ENCODE measurements at places on chromosomes 6 and 20.

- DNase-seq: no peak
Measured at GRCh38 chr20:47781632-47782031, 3.6 kb downstream of the SULF2 start.

- no peak for DNase-seq
Measured at GRCh38 chr20:40930561-40930960, 98.1 kb upstream of the TOP1 start.

DNA sequence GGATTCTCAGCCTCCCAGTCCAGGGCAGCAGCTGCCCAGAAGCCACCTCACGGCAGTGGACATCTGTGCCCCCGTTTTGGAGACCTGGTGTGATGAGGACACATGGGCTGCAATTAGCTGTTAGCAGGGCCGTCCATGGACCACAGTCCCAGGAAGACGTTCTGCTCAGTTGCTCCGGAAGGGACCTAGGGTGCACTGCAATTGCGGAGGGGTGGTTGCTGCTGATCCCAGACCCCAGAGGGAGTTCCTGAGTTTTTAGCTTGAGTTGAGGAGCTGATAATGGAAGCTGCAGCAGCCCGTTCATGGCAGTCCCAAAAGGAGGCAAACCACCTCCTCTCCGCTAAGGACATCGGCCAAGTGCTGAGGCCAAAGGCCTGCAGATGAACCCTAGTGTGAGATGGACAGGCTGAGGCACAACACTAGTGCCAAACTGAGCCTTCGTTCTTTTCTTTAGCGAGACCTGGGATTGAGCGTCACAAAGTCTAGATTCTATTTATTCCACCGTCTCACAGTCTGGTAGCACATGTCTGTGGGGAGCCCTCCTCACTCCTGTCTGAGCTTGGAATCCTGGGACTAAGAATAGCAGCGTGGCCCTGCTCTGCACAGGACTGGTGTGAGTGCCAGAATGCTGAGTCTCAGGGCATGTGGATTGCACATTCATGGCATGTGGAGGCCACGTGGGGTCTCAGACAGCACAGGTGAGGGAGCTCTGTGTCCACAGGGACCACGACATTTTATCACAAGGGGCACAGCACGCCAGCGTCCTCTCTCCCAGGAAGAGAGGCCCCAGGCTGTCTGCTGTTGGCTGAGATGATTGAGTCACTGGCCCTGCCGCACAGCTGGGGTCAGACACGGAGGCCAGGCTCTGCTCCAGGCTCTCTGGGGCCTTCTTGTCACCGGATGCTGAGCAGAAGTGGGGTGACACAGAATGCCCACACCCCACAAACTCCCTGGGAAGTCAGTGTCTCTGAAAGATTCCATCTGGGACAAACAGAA, 113.4 kb downstream of the PSMB1 start:
- DNase-seq: no peak

GRCh38 chr20:9488063-9488462, 26.3 kb upstream of the LAMP5 start:
- no peak for DNase-seq

GRCh38 chr6:107849325-107849724, 25.2 kb upstream of the SCML4 start:
- DNase-seq: no peak

GRCh38 chr6:163427498-163428254, 13.2 kb downstream of the QKI start:
- DNase-seq: no peak

GRCh38 chr6:110265273-110265672, 85.0 kb downstream of the CDC40 start:
- no peak for DNase-seq

Measured in stimulated activated CD8-positive, alpha-beta memory T cell treated with anti-CD3 and anti-CD28 coated beads, Interleukin-7, amount 100 ng/mL, for 4 hours (primary cell).